Astrocyte of the spinal cord (primary cell): ENCODE measurements at places on chromosomes 4 and X.

GRCh38 chr4:140756319-140757231 is at the start of gene TBC1D9:
TBC1D9 (minus strand) TSS chr4:140756385; CDS start chr4:140756045, 340 bp downstream.
- DNase-seq = peak; percentile 68

DNA sequence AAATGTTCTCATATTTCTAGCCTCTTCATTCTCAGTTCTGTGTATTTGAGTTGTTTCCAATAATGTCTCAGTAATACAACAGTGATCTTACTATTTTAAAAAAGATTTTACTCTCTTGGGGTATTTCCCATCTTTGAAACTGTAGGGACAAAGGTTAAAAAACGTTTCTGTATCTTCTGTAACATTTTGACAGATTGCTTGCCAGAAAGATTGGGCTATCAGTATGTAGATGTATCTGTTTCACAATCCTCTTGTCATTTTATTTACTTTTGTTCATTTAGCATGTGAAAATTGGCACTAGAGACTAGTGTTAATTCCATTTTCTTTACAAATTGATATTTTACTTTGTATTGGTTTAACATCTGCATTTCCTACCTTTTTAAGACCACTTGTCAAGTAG is 6.2 kb upstream of the CXCL9 start:
- no peak for DNase-seq

GRCh38 chr4:186946136-186946535 is 222.5 kb upstream of the FAT1 start:
- DNase-seq = no peak

GRCh38 chr4:40931238-40931637 is 181.5 kb downstream of the NSUN7 start:
- no peak for DNase-seq

- DNase-seq = no peak
Measured at GRCh38 chrX:11304829-11305228, 11.6 kb downstream of the AMELX start.

DNA sequence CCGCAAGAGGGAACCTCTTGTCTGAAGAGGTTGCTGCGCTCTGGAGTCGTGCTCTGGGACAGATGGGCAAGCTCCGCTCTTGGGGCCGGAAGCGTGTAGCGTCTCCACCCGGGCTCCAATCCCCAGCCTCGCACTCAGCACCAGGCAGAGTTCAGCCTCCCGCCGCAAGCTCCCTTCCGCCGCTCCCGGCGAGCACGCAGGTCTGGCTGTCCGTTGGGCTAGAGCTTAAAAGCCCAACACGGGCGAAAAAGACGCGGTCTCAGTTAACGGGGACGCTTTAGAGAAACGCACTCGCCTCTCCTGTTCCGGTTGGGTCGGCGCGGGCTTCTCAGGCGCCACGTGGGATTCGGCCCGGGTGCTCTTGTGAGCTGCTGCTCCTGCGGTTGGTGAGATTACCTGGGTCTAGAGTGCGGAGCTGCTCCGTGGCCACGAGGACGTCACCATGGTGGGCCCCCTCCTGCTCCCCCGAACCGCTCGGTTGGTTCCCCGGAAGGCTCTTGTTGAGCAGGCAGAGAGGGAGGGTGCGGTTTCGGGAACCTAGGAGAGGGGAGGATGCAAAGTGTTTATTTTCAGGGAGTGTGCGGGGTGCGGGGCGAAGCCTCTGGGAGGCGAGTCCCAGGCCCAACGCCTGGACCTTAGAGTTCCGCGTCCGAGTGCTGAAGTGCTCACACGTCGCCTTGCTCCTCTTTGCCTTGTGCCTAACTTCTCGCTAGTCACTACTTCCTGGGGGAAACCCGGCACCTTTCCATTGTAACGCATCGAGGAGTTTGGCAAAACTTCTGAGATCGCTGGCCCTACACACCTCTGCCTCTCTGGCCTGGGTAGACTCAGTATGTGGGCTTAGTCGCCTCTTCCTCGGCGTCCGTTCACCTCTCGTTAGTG is at the start of gene TMA16:
TSS of gene TMA16 (plus strand) at position 331 of the 882 bp plus-strand sequence. CDS start at position 443, 112 bp downstream.
- DNase-seq = peak; percentile 96

DNA sequence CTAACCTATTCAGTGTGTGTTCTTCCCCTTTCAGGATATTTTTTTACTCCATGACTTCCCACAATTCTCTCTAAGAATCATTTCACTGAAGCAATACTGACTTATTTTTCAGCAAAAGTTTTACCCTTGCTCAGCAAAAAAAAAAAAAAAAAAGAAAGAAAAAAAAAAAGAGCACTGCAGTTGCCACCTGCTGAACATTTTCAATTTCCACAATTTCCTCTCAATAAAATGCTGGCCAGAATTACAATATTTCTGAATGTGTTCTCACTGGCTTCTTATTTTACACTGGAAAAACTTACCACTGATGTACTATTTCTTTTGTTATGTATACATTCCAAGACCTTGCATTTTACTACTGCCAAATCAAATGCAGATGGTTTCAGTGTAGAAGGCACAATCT is 210.4 kb downstream of the PAPSS1 start:
- no peak for DNase-seq

GRCh38 chrX:9535101-9535500 is 70.2 kb downstream of the TBL1X start:
- no peak for DNase-seq

DNA sequence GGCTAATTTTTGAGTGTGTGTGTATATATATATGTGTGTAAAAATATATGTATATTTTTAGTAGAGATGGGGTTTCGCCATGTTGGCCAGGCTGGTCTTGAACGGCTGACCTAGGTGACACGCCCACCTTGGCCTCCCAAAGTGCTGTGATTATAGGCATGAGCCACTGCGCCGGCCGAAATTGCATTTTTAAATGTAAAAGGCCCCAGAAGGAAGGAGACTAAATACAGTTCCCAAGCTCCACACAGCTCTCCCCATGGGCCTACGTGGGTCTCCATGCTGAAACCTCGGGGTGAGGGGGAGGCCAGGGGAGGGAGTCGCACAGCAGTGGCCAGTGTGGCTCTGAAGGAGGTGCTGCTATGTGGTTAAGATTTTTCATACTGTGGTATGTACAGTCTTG is 12.8 kb upstream of the CDKN2AIP start:
- DNase-seq = no peak

DNA sequence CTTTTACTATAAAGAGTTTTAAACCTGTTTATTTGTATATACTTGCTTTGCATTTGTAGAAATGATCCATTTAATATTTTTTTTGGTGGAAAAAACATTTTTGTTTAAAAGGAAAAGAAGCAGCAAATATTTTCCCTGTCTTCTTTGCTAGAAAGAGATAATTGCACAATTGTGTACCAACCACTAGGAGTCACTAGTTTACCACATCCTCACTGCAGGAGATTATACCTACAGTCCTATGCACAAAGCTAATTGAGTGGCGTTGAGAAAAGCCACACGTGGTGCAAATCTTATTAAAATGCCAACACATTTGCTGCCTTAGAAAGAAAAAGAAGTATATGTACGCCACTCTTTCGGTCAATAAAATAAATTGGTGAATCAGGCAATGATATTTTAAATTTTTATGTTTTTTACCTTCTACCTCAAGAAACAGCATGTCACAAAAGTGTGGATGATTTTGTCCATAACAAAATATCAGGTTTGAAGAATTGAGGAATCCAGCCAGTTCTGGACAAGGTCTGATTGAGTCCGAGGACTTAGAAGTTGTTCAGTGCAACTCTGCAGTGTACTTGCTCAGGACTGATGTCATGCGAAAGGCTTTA is 102.9 kb downstream of the GRXCR1 start:
- DNase-seq = peak; percentile 20

GRCh38 chr4:108130955-108131354 is 37.8 kb downstream of the LEF1 start:
- DNase-seq = no peak

DNA sequence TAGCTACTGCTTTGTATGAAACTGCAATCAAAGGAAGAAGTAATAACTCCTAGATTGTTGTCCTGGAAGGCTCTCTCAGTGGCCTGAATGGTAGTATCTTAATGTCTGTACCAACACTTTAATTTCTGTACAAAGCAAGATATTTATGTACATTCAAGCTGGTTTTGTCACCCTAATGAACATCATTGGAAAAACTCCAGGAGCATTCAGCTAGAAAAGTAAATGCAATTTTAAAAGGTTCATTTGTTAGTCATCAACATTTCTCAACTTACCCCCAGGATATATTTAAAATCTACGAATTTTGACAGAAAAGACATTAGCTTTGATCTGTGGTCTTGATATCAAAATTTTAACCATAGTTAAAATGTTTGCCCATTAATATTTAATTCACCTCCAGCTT is 80.0 kb upstream of the FGF13 start:
- no peak for DNase-seq

- no peak for DNase-seq
Measured at GRCh38 chrX:19684311-19684710, 169.0 kb upstream of the MAP3K15 start.

GRCh38 chr4:85952972-85953650 is 406.7 kb downstream of the MAPK10 start:
- peak; percentile 46 for DNase-seq

DNA sequence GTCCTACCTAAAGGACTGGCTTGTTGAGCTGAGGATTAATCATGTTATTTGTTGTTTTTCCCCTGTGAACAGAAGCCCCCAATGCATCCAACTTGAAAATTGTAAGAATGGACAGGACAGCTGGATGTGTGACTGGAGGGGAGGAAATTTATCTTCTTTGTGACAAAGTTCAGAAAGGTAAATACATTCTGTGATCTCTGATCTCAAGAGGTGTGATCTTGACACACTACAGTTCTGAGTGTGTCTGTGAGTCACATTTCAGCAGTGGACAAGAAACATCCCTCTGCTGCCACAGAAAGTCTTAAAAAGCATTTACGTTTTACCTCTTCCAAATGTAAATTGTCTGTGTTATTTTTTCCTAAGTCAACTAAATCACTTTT is 79.3 kb downstream of the NFKB1 start:
- no peak for DNase-seq

DNA sequence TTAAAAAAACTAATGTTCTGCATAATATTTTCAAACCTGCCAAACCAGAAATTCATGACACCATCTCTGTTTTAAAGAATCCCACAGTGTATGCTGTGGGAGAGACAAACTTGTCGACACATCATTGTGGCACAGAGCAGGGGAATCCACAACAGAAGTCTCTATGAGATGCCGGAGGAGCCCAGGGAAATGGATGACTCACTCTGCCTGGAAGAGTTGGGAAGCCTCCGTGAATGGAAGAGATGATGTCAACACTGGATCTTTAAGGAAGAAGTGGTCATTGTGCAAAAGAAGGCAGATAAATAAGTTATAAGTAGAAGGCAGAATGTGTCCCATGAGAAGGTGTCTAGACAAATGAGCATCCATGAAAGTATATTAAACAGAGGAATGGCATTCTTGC is 595.1 kb downstream of the RAB28 start:
- peak; percentile 13 for DNase-seq

GRCh38 chr4:176840166-176840565 is 47.4 kb upstream of the VEGFC start:
- peak; percentile 70 for DNase-seq

DNA sequence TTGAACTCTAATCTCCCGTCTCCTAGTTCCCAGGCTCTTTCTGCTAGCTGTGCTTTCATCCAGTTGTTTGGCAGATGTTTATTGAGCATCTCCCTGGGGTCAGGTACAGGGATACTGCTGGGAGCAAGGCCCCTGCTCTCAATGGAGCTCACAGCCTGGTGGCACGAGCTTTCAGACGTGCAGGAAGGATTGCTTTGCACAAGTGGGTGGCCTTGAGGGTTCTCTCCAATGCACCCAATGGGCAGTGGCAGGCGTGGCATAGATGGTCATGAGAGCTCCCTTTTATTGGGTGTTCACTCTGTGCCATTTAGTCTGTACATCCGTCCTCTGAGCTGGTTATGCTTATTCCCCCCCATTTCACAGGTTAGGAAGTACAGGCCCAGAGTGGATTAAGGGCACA is 235.2 kb downstream of the EVC2 start:
- no peak for DNase-seq

DNA sequence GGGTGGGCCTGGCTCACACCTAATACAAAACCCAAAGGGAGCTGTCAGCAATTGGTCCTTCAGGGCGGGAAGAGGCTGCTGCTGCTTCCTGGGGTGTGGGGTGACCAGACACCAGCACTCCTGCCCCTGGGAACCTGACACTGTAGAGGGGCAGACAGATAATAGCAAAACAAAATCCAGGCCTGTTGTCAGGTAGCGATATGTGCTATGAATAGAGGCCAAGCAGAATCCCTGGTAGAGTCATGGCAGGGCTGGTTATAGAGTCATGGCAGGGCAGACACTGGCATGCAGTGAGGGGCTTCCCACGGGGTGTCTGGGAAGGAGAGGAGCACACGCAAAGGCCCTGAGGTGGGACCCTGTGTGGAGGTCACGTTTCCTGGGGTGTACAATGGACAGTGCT is 79.6 kb upstream of the PSAPL1 start:
- no peak for DNase-seq

- no peak for DNase-seq
Measured at GRCh38 chr4:13528821-13529127, 15.5 kb downstream of the NKX3-2 start.

DNA sequence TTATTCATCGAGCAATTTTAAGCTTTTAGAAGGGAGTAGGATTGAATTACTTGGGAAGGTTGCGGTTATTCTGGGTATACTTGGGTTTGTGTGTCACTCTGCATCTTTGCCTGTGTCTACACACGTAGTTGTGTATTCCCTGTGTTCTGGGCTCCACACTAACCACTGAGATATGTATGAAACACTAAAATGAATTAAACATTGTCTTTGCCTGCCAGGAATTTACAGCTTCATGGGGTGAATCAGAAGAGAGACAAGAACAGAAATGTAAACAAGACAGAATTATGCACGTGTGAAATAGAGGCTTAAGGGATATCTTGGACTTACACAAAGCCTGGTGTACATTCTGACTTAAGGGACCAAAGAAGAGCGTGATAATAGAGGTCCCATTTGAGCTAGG is 228.5 kb downstream of the AFF2 start:
- DNase-seq = no peak

DNA sequence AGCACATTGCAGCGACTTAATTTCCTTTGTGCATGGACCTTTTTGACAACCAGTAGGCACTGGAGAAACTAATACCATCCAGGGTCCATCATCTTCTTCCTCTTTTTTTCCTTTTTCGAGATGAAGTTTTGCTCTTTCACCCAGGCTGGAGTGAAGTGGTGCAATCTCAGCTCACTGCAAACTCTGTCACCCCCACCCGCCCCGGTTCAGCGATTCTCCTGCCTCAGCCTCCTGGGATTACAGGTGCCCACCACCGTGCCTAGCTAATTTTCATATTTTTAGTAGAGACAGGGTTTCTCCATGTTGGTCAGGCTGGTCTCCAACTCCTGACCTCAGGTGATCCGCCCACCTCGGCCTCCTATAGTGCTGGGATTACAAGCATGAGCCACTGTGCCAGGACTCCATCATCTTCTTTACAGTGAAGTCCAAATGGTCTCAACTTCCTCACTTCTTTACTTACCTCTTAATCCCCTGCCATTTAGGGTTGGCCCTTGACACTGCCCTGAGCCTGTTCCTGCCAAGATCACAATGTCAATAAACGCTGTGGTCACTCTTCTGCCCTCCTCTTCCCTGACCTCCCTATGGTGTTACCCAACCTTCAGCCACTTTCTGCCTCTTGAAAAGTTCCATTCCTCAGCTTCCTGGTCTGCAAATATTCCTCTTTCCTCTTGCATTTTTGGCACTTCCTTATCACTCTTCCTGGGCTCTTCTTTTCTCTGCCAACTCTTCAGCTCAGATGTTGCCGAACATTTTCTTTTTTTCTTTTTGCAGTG is 119.8 kb upstream of the SLC34A2 start:
- DNase-seq = no peak
